ENCODE measurements at places on chromosomes 7 and 10. TPM values are rescaled to one million over a fixed set of nuclear protein-coding genes. Genes with fewer than 3 reads are reported as not detected.

- H3K27me3 ChIP-seq: peaks cover 9% of the 10 kb centered on the region
- DNase-seq: no peak
- H3K4me3 ChIP-seq: no peak within 1 kb of the TSS
- H3K4me1 ChIP-seq: peaks cover 17% of the 10 kb centered on the region
- no peaks in the 10 kb centered on the region for H3K36me3 ChIP-seq
Measured at GRCh38 chr10:17808971-17809841, at the start of gene MRC1. TSS of gene MRC1 (plus strand) at chr10:17809348. CDS start at chr10:17809466, 118 bp downstream.

DNA sequence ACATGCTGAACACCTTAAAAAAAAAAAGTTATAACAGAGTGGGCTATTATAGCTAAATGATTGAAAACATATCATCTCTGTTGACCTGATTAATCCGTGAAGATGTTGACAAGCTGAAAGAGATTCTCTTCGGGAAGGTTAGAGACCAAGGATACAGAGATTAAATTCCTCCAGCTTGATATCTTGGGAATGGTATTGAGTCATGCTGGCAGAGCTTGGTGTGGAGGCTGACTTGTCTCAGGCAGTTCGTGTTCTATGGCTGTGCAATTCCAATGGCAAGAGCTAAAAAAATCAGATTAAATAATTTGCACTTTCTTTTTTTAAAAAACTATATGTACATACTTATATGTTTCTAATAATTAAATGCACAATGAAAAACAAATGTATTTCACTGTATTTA is 24.9 kb upstream of the CACNA2D1 start:
- no peaks in the 10 kb centered on the region for H3K4me1 ChIP-seq
- no peak overlapping the region for H3K4me3 ChIP-seq
- no peak for DNase-seq
- H3K27ac ChIP-seq: no peak overlapping the region

DNA sequence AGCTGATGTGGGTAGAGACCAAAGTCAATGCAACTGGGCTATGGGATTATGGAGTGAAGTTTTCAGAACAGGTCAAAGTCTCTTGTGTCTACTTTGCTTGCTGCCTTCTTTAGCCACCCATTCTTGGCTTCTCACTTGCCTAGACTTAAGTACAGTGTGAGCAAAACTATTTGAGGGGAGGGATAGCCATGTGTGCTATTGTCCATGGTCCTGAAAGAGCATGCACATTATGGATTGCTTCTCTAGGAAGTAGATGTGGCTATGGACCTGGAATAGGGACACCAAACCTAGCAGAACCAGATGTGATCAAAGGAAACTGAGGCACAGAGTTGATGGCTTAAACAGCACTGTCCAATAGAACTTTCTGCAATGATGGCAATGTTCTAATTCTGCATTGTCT is 81.9 kb upstream of the ZNF800 start:
- no peak for DNase-seq
- H3K27me3 ChIP-seq: peaks cover 5% of the 10 kb centered on the region
- no peak overlapping the region for H3K27ac ChIP-seq
- no peaks in the 10 kb centered on the region for H3K36me3 ChIP-seq

GRCh38 chr10:132054564-132054963 is 11.2 kb upstream of the JAKMIP3 start:
- H3K27me3 ChIP-seq: peaks cover 3% of the 10 kb centered on the region
- no peaks in the 10 kb centered on the region for H3K36me3 ChIP-seq
- no peaks in the 10 kb centered on the region for H3K4me1 ChIP-seq
- no peak for DNase-seq

- no peak overlapping the region for H3K4me3 ChIP-seq
- no peak for DNase-seq
Measured at GRCh38 chr10:74035303-74035702, 37.4 kb downstream of the VCL start.

DNA sequence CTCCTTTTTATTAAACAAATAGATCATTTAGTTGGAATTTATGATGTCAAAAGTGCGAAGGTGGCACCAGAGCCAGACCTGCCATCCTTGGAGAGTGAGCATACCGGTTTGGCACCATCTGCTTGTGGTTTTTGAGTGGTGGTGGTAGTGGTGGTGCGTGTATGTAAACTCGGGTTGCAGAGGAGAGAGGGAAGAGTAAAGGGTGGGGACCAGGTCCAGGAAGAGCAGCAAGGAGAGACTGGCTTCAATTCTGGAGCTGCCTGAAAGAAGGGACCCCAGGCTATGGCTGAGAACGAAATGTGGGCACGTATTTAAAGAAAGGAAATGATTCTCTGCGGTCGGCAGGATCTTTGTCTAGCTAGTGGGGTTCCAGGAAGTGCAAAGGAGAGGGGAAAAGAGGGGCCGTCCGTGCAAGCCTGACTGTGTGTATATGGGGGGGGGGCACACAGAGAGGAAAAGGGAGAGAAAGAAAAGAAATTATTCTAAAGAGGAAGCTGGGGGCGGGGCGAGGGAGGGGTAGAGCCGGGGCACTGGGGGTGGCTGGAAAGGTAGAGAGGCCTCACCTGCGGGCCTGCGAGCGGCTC is 448 bp upstream of the GOLGA7B start:
- H3K4me3 ChIP-seq: peak overlapping the region; percentile 69
- no peaks in the 10 kb centered on the region for H3K36me3 ChIP-seq
- H3K27ac ChIP-seq: no peak overlapping the region
- no peak for DNase-seq

DNA sequence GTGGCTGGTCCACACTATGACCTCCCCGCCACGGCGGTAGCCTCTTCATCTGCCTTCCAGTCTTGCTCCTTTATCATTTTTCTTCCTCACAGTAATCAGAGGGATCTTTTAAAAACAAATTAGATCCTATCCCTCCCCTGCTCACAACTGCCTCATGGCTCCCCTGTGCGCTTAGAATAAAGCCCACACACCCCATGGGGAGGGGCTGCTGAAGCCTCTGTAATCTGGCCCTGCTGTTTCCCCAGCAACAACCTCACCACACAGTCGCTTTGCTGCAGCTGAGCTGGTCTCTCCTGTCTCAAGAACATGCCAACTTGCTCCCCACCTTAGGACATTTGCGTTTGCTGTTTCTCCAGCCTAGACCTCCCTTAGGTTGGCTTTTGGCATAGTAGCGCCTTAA is 41.0 kb downstream of the SP8 start:
- H3K27me3 ChIP-seq: no peaks in the 10 kb centered on the region
- H3K4me1 ChIP-seq: no peaks in the 10 kb centered on the region
- H3K27ac ChIP-seq: no peak overlapping the region
- no peak overlapping the region for H3K4me3 ChIP-seq
- DNase-seq: no peak
- H3K36me3 ChIP-seq: no peaks in the 10 kb centered on the region

DNA sequence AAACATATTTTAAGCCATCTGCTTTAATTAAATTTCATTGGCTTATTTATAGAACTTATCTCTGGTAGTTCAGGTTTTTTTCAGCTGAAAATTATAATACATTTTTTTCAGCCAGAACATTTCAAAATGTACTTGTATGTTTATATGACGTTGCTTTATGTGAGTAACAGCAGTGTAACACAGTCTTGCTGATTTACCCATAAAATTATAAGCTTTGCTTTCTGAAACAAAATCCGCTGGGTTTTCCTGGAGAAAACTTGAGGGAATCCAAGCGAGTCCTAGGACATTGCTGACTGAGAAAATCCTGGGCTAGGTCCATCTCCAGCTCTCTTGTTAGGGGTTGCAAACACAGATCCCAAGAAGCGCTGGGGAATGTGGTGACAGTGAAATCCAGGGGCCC is 112.2 kb upstream of the GATA3 start:
- no peaks in the 10 kb centered on the region for H3K27me3 ChIP-seq
- no peaks in the 10 kb centered on the region for H3K36me3 ChIP-seq
- no peak overlapping the region for H3K4me3 ChIP-seq
- no peaks in the 10 kb centered on the region for H3K4me1 ChIP-seq
- DNase-seq: no peak
- no peak overlapping the region for H3K27ac ChIP-seq

GRCh38 chr10:113788604-113789083 is 37.2 kb downstream of the PLEKHS1 start:
- no peaks in the 10 kb centered on the region for H3K36me3 ChIP-seq
- no peak overlapping the region for H3K4me3 ChIP-seq
- no peaks in the 10 kb centered on the region for H3K4me1 ChIP-seq
- no peak overlapping the region for H3K27ac ChIP-seq
- no peak for DNase-seq

DNA sequence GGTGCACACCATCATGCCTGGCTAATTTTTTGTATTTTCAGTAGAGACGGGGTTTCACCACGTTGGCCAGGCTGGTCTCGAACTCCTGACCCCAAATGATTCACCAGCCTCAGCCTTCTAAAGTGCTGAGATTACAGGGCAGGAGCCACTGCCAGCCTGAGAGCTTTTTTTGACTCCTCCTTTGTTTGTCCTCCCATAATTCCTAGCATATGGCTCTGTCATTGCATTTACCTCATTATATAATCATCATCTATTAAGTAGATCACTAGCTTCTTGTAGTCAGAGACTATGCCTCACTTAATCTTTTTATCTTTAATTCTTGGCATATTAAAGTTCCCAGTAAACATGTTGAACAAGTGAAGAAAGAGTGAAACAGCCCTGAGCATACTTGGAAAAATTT is 82.1 kb downstream of the CPEB3 start:
- H3K4me3 ChIP-seq: no peak overlapping the region
- no peaks in the 10 kb centered on the region for H3K4me1 ChIP-seq
- H3K27me3 ChIP-seq: no peaks in the 10 kb centered on the region
- no peak for DNase-seq
- H3K36me3 ChIP-seq: no peaks in the 10 kb centered on the region
- H3K27ac ChIP-seq: no peak overlapping the region

- no peak overlapping the region for H3K4me3 ChIP-seq
- H3K4me1 ChIP-seq: no peaks in the 10 kb centered on the region
- H3K36me3 ChIP-seq: no peaks in the 10 kb centered on the region
- no peak for DNase-seq
- H3K27me3 ChIP-seq: no peaks in the 10 kb centered on the region
Measured at GRCh38 chr7:116355424-116355765, 144.1 kb upstream of the CAV2 start.

- H3K27me3 ChIP-seq: no peaks in the 10 kb centered on the region
- no peak overlapping the region for H3K27ac ChIP-seq
- no peak for DNase-seq
- no peaks in the 10 kb centered on the region for H3K36me3 ChIP-seq
- H3K4me3 ChIP-seq: no peak overlapping the region
Measured at GRCh38 chr10:52357971-52358370, 43.9 kb downstream of the DKK1 start.

DNA sequence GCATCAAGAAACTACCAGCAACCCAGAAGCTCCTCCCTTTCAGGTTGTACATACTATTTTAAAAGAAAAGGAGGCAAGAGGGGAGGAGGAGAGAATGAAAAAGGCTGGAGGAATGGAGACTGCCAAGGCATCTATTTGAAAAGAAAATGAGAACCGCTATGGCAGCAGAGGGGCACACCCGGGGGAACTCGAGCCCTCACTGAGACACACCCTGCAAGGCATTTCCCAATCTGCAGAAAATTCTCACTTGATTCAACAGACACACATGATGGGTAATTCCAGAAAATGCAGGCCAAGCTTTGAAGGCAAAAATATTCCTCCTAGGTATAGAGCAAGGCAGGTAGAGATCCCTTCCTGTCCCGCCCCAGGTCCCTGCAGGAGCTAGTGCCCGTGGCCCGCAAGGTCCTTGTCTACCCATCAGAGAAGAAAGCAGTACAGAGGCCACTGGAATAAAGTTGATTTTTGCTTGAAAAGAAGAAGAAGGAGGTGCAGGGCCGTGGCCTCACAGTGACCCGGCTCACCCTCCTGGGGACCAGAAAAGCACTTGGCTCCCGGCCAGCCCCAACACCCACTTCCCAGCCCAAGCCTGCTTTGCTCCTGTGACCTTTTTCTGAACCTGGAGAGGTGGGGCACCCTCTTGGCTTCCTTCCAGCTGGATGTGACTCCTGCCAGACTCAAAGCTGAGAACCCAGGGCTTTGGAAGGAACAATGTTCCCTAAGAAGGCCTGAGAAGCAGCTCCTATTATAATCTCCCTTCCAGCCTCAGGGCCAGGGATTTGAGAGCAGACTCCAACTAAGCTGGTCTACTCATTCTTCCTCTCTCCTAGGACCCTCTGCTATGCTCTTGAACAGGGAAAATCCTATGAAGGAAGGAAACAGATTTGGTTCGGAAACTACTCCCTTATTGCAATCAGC is 6.2 kb upstream of the PIK3CG start:
- no peak overlapping the region for H3K4me3 ChIP-seq
- H3K27me3 ChIP-seq: no peaks in the 10 kb centered on the region
- DNase-seq: no peak
- H3K4me1 ChIP-seq: peaks cover 22% of the 10 kb centered on the region
- H3K27ac ChIP-seq: no peak overlapping the region
- no peaks in the 10 kb centered on the region for H3K36me3 ChIP-seq

- H3K27ac ChIP-seq: no peak overlapping the region
- no peaks in the 10 kb centered on the region for H3K27me3 ChIP-seq
- H3K36me3 ChIP-seq: no peaks in the 10 kb centered on the region
- no peak for DNase-seq
Measured at GRCh38 chr10:30915146-30915545, 116.5 kb downstream of the ZNF438 start.

DNA sequence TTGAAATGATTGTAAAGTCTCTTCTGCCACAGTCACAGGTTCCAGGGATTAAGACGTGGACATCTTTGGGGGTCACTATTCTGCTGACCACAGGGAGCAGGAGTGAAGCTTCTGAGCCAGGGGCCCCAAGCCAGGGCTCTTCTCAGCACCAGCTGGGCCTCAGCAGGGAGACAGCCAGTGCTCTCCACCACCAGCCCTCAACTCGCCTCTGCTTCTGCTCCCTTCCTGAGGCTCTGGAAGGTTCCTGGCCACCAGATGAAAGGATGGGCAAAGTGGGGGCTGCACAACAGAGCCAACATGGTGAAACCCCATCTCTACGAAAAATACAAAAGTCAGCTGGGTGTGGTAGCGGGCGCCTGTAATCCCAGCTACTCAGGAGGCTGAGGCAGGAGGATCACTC is 11.2 kb upstream of the CRYGN start:
- no peak overlapping the region for H3K27ac ChIP-seq
- H3K36me3 ChIP-seq: no peaks in the 10 kb centered on the region
- DNase-seq: no peak
- no peak overlapping the region for H3K4me3 ChIP-seq
- H3K4me1 ChIP-seq: peaks cover 8% of the 10 kb centered on the region

- H3K36me3 ChIP-seq: no peaks in the 10 kb centered on the region
- no peak overlapping the region for H3K27ac ChIP-seq
- no peak for DNase-seq
- no peak overlapping the region for H3K4me3 ChIP-seq
- no peaks in the 10 kb centered on the region for H3K4me1 ChIP-seq
Measured at GRCh38 chr7:30922596-30922995, 10.9 kb downstream of the AQP1 start.

The ZNF736 gene
- 79.8 TPM for total RNA-seq

The MBL2 gene
- not detected for total RNA-seq

The CAMK2B gene
- total RNA-seq: not detected

The CYP2E1 gene
- total RNA-seq: 2.1 TPM

The GIMAP4 gene
- total RNA-seq: 0.27 TPM

The SLC16A9 gene
- total RNA-seq: not detected

The STEAP1B gene
- total RNA-seq: 8.8 TPM

The GJD4 gene
- not detected for total RNA-seq

The DYDC2 gene
- not detected for total RNA-seq

Data from B cell (primary cell).